ENCODE measurements at places on chromosomes 4 and X.

- DNase-seq: no peak
Measured at GRCh38 chr4:105797225-105797624, 88.6 kb downstream of the GSTCD start.

- DNase-seq: no peak
Measured at GRCh38 chr4:85773372-85773771, 298.4 kb downstream of the ARHGAP24 start.

DNA sequence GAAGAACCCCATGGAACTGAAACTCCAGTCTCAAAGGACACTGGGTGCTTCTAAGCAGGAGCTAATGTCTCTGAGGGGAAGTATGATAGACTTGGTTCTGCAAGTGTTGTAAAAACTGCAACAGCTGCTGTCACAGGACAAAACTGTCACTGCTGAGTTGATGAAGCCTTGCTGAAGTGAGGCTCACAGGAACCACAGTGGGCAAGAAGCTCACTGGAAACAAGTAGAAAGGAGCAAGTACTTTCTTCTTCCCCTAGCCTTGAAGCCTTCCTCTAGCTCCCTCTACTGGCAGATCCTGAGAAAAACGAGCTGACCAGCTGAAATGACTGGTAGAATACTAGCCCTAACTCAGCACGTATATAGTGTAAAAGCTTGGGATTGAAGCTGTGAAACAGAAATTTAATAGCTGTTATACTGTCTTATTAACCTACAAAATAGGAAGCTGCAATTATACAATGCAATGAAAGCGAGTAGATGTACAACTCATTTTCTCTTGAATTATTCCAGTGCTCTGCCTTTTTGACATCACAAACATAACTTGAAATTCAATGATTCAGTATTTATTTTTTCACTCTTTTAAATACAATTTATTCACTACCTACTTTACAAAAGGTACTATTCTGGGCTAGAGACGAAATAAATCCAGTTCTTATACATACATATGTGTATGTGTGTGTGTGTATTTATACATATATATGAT, 91.4 kb downstream of the GABRB1 start:
- peak; percentile 75 for DNase-seq

- DNase-seq: no peak
Measured at GRCh38 chr4:75030649-75031235, 97.8 kb downstream of the PARM1 start.

- no peak for DNase-seq
Measured at GRCh38 chr4:104826171-104826570, 320.5 kb upstream of the TET2 start.

GRCh38 chr4:180448306-180448705, 1794.9 kb upstream of the TENM3 start:
- DNase-seq: no peak

- no peak for DNase-seq
Measured at GRCh38 chr4:26764231-26764630, 96.4 kb upstream of the STIM2 start.

DNA sequence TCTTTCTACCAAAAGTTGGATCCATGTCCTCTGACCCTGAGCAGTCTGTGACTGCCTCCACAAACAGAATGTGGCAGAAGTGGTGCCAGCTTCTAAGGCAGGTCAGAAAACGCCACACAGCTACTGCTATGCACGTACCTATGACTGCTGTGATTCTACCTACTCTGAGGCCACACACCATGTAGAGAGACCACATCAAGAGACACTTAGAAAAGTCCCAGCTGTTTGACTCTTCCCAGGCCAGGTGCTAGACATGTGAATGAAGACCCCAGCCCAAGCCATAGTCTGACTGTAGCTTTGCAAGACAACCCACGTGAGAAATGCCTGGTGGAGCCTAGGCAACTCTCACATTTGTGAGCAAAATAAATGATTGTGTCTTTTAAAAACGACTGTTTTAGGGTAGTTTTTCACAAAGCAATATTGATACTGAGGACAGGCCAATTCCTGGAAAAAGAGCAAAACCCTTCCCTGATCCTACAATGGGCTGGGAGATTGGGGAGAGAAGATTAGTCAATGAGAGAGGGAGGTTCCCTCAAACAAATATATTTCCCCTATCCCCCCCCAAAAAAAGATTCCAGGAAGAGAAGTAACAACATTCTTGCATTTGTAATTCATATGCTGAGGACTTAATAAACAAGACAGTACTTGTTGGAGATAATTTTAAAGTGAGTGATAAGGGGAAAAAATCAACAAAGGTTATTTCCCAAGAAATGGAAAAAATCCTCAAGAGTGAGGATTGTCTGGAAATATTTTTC, 33.3 kb downstream of the FRYL start:
- DNase-seq: no peak

- DNase-seq: no peak
Measured at GRCh38 chr4:162797108-162797507, 369.6 kb downstream of the NAF1 start.

- DNase-seq: no peak
Measured at GRCh38 chr4:8333726-8334460, 64.3 kb downstream of the HTRA3 start.

- DNase-seq: no peak
Measured at GRCh38 chrX:118577041-118577440, 81.4 kb downstream of the DOCK11 start.

- DNase-seq: no peak
Measured at GRCh38 chr4:63233671-63234070, 1175.6 kb downstream of the TECRL start.

DNA sequence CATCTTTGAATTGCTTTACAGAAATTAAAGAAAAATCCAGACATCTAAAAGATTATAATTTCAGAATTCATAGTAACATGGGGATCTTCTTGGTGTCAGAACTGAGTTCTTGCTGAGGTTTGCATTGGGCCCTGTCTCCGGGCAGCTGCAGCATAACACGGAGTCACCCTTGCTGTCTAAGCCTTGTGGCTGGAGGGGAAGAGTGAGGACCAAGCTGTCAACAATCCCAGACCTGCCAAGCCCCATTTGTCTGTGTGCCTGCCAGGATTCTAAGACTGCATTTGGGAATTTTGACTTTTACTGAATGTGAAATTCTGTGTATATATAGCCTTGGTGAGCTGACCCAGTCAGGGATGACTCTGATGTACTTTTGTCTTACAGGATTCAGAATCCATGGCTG, 25.2 kb upstream of the NAP1L5 start:
- no peak for DNase-seq

- no peak for DNase-seq
Measured at GRCh38 chr4:79353075-79353474, 27.2 kb upstream of the NAA11 start.

- no peak for DNase-seq
Measured at GRCh38 chr4:186651181-186651603, 72.5 kb downstream of the FAT1 start.

DNA sequence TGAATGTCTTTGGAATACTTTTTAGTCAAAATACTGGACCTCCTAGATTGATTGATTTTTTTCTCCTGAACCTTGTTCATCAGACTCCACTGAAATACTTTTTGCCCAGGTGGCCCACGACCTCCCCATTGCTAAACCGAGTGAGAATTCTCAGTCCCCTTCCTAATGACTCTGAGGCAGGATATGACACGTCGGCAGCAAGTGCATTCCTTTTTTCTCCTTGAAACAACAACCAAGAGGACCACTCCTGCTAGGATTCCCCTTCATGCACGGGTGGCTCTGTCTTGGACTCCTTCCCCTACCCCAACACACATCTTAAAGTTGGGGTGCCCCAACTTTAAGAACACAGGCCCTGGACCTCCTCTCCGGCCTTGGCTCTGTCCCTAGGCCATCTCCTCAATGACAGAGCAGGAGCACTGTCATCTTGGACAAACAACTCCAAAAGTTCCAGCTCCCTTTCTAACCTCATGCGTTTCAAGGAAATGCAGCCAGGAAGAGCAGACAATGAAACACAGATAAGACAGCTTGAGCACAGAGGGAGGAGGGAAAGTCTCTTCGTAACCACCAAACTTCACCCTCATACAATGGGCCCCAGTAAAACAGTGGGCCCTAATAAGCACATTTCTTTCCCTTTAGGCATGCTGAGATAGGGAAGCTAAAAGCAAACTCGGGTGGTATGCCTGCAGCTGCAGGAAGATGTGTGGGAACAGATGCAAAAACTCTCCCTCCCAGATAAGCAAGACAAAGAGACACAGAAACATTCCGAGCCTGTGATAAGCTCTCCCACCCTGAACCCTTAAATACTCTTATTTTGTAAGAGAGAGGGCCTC, 33.9 kb downstream of the ZBTB49 start:
- no peak for DNase-seq

GRCh38 chr4:780716-781492, 45.0 kb downstream of the CPLX1 start:
- no peak for DNase-seq

DNA sequence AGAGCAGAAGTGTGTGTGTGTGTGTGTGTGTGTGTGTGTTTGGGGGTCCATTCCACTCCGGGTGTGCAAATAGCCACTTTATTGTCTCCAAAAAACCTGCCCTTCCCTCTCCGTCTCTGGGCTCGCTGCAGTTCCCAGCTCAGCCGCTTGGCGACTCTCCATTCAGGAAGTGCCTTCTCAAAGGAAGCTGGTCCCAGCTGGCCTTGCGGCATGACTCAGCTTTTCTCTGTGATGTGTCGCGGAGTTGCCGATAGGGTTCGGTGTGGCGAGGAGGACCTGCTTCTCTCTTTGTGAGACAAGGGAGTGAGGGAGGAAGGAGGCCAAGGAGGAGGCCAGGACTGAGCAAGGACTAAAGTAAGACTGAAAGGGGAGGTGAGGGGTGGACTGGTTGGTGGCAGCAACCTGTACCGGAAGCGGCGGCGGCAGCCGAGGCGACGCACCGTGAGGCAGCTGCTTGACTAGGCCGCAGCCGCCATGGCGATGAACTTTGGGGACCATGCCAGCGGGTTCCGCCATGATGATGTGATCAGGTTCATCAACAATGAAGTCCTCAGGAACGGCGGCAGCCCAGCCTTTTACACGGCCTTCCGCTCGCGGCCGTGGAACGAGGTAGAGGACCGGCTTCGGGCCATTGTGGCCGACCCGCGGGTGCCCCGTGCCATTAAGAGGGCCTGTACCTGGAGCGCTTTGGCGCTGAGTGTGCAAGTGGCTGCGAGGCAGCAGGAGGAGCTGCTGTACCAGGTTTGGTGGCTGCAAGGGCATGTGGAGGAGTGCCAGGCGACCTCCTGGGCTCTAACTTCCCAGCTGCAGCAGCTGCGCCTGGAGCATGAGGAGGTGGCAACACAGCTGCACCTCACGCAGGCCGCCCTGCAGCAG, at the start of gene TEX13C:
TSS of gene TEX13C (plus strand) at position 226 of the 876 bp plus-strand sequence. CDS start at position 475, 249 bp downstream.
- DNase-seq: no peak

- DNase-seq: no peak
Measured at GRCh38 chrX:149819371-149819770, 37.6 kb downstream of the MAGEA9 start.

DNA sequence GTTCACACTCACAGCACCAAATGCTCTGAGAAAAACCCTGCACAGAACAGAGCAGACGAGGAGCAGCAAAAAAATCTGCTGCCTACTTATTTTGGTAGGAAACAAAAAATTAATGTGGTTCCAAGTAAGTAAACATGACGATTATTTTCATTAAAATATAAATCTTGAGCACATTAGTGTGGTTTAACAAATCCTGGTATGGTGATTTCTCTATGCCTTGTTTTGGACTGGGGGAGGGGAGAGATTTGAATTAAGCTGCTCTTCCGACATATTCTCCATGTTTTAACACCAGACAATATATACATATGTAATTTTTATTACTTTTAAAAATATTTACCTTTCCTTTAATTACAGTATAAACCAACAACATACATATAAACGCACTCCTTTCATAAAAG, 1.8 kb downstream of the CAMK2D start:
- no peak for DNase-seq

GRCh38 chr4:95107004-95107403, 349.2 kb downstream of the BMPR1B start:
- no peak for DNase-seq

- DNase-seq: no peak
Measured at GRCh38 chr4:141352909-141353525, 132.3 kb downstream of the ZNF330 start.

GRCh38 chr4:1804638-1805492, 11.8 kb downstream of the FGFR3 start:
- DNase-seq: no peak

GRCh38 chrX:136711147-136711546, 63.2 kb downstream of the CD40LG start:
- DNase-seq: peak; percentile 23

- peak; percentile 46 for DNase-seq
Measured at GRCh38 chrX:134026565-134027311, 41.3 kb upstream of the GPC3 start.

DNA sequence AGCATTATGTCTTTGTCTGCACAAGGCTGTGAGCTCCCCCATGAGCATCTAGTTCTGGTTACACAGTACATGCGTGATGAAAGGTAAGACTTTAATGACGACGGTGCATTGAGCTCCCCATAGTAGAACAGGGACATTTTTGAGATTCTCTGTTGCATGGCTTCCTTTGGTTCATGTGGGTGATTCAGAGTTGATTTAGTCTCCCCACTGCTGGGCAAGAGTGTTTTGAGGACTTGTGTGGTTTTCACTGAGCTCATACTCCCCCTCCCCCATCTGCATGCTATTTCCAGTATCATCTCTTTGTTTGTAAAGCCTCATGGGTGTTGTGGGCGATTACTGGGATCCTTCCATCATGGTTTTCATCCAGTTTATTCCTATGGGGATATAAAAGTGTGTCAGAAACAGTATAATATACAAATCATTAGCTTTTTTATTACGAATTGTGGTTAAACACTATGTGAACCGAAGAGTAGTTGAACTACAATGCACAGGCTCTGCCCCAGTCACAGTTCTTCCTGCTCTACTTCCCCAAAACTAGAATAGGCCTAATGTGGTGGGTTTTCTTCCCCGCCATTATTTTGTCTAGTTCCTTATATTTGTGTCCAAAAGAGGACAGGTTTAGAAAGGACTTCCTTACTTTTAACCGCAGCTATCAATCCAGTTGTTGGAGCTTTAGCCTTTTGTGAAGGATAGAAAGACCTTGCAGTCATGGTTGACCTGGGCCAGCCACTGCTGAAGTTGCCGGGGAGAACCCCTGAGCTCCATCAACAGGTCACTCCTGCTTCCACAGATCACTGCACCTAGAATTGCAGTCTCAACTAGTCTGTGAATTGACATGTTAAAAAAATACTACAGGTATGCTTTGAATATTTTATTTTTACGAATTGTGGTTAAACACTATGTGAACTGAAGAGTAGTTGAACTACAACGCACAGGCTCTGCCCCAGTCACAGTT, 30.4 kb downstream of the KIT start:
- no peak for DNase-seq

- DNase-seq: no peak
Measured at GRCh38 chr4:5162909-5163508, 111.7 kb downstream of the STK32B start.

GRCh38 chrX:10534611-10535010, 85.8 kb downstream of the MID1 start:
- DNase-seq: no peak

DNA sequence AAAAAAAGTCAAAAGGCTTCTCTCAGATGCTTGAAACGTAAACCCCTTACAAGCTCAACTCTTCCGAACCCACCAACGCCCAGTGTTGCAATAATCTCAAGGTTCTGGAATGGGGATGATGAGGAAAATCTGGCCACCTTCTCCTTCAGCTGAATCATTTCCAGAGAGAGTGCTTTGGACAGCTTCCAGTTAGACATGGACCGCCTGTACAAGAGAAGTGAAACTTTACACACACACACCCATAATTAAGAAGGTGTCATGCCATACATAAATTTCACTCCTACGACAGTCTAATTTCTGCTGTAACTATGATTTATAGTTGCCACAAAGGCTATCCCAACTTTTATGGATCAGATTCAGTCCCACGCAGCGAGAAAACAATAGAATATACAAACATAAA, 72.3 kb downstream of the PRKG2 start:
- no peak for DNase-seq

Data from WTC11 (cell line).